SK-N-SH (cell line): ENCODE measurements at places on chromosomes 3 and 15. TPM values are rescaled to one million over a fixed set of nuclear protein-coding genes. Genes with fewer than 3 reads are reported as not detected.
A peak's percentile ranks its signal among the peaks of the same experiment; 100 is the strongest.

PRSS50 gene
- polyA plus RNA-seq, result not detected in 2 replicates

XCR1 gene
- polyA plus RNA-seq, result not detected in 2 replicates

EOGT gene
- polyA plus RNA-seq, result 6.0 and 7.8 TPM in 2 replicates

AHSG gene
- not detected in 2 replicates for polyA plus RNA-seq

NRROS gene
- 0.19 and 0.25 TPM in 2 replicates for polyA plus RNA-seq

EPHA3 gene
- not detected in 2 replicates for polyA plus RNA-seq

RTP3 gene
- polyA plus RNA-seq, result not detected in 2 replicates

PRR20G gene
- not detected in 2 replicates for polyA plus RNA-seq

CEP152 gene
- polyA plus RNA-seq, result 0.71 and 1.4 TPM in 2 replicates

CYP8B1 gene
- polyA plus RNA-seq, result not detected in 2 replicates

DNA sequence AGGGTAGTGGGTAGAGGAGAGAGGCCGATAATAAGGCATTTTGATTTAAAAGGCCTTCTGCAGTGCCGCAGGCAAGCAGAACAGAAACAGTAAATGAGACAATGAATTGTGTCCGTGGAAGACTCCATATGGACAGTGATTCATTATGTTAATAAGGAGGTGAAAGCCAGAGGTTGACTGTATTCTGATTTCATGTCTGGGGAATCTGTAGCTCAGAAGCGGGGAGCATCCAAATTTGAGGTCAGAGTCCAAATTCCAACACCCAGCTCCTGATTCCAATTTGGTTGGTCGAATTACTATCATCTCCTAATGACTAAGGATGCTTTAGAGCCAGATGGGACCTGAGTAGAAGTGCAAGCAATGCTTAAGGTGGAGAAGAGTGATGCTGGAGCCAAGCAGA, 1.0 kb upstream of the TBC1D21 start:
- no peak for DNase-seq

DNA sequence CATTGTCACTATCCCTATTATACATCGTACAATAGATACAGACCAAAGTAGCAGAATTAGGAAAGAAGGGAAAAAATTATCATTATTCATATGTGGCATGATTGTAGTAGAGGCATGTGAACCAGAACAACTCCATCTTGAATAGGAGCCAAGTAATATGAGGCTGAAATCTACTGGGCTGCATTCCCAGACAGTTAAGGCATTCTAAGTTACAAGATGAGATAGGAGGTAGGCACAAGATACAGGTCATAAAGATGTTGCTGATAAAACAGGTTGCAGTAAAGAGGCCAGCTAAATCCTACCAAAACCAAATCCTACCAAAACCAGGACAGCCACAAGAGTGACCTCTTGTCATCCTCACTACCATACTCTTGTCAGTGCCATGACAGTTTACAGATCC, 1035.4 kb upstream of the SEMA6D start:
- no peak for DNase-seq

DNA sequence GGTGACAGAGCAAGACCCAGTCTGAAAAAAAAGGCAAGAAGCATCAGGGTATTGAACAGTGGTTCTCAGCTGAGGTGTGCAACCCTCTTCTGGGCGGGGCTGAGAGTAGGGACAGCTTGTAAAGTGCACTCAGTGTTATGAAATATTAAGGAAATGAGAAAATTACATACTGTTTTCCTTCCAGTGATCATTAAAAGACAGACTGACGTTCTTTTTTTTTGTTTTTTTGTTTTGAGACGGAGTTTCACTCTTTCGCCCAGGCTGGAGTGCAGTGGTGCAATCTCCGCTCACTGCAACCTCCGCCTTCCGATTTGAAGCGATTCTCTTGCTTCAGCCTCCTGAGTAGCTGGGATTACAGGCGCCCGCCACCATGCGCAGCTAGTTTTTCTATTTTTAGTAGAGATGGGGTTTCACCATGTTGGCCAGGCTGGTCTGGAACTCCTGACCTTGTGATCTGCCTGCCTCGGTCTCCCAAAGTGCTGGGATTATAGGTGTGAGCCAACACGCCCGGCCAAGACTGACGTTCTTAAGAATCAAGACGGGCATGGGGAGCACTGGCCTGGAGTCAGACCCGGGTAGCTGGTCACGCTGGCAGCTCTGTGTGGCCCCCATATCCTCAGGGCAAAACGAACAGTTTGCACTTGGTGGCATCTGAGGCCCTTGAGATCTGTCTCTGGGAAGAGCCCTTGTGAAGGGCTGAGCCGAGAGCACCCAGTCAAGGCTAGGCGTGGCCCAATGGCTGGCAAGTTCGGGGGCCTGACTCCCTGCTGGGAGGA, 11.4 kb downstream of the MAN2A2 start:
- DNase-seq, result no peak

- DNase-seq, result no peak
Measured at GRCh38 chr3:139301183-139301582, 42.6 kb upstream of the MRPS22 start.

DNA sequence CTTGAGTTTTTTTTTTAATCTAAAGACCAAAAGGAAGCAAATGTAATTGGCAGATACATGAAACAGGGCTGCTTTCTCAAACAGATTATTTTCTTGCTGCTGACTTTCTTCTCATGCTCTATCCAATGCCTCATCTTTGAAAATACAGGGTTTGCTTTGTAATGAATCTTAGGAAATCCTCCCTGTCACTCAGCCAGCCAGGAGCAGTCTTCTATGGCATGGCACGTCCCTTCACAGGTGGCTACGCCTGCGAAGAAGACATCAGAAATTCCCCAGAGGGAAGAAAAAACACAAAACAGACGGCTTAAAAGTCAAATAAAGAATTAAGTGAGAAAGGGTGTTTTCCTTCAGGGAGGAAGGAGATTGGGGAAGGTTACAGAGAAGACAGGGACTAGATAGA, 242.5 kb downstream of the IGSF11 start:
- DNase-seq, result no peak

GRCh38 chr15:69145694-69146492, 14.5 kb upstream of the GLCE start:
- DNase-seq, result peak; percentile 22

DNA sequence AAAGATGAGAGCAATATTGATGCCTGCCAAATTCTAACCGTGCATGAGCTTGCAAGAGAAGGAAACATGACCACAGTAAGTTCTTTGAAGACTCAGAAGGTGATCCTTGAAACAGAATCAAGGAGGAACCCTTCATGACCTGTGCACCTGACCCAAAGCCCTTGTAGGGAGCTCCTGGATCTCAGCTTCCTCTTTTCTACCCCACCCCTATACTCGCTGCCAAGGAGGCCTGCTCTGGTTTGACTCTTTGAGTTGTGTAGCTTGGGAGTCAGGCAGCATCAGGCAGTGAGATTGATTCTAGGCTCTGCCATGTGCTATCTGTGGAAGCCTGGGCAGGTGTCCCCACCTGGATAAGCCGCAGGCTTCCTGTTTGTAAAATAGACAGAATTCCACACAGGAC, 10.6 kb downstream of the TTC21A start:
- DNase-seq, result no peak

GRCh38 chr15:70585707-70586034, 177.7 kb downstream of the UACA start:
- DNase-seq, result no peak

GRCh38 chr15:100761290-100761935, 118.2 kb upstream of the ALDH1A3 start:
- no peak for DNase-seq

- peak; percentile 84 for DNase-seq
Measured at GRCh38 chr15:69576035-69576526, 123.5 kb downstream of the RPLP1 start.

GRCh38 chr15:43939070-43939469, 112.3 kb downstream of the WDR76 start:
- DNase-seq, result peak; percentile 40

DNA sequence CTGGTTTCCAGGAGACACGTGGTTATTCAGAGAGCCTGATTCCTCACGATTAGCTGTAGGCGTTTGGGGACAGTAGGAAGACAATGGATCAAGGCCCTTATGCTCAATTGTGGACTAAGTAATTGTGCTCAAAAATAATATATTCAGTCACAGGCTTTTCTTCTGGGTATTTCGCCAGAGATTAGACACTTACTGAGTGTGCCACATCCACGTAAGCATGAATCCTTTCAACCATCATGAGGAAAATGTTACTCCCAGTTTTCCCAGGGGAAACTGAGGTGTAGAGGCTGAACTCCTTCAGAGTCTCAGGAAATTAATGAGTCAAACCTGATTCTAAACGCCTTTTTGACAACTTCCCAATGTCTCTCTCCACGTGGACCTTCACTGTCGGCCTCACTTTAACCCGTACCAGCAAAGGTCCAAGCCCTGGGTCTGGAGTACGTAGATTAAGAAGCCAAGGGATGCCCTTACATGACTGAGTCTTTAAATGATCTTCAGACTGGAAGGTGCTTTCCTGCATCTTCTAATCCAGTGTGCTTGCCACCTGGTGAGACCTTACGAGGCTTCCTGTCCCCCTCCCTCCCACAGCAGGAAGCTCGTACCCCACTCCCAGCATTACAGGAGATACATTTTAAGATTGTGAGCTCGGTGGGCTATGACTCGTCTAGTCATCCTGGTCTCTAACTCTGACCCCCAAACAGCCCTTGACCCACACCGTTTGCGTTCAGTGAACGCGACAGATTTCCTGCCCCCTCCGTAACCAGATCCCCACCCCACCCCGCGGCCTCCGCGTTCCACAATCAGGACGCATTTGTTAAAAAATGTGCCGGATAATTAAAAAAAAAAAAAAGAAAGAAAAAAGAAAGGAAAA, 1.7 kb downstream of the PKM start:
- peak; percentile 24 for DNase-seq

- no peak for DNase-seq
Measured at GRCh38 chr3:62631488-62631887, 243.7 kb downstream of the CADPS start.

DNA sequence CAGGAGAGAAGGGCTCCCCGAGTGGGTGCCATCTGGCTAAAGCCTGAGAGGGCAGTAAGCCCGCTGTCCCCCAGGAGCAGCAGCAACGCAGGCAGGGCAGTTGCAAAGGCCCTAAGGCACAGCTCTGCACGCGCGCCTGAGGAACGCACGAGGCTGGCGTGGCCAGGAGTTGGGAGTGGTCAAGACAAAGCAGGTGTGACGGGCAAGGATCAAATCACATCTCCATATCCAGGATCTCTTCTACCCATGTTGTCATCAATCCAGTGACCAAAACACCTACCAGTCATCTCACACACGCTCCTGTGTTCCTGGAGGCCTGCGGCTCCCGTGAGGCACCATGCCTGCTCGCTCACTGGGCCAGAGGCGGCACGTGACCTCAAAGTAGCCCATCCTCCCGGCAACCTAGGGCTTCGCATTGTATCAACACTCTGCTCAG, 59.5 kb downstream of the ERC2 start:
- no peak for DNase-seq

DNA sequence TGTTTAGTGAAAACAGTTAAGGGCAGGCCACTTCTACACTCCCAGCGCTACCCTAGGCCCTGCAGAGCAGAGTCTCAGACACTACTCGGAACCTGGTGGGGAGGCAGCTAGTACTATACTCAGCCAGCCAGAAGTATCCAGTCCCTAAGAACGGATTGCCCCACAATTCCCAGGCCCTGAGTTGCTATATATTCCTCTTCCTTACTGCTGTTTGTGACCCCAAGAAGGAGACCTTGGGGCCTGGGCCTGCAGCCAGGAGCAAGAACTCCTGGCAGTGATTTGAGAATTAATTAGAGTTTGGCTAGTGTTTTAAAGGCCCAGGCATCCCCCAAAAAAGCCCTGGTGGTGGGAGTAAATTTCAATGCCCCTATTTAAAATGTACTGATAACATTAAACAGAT, 87.7 kb downstream of the RBPMS2 start:
- no peak for DNase-seq

DNA sequence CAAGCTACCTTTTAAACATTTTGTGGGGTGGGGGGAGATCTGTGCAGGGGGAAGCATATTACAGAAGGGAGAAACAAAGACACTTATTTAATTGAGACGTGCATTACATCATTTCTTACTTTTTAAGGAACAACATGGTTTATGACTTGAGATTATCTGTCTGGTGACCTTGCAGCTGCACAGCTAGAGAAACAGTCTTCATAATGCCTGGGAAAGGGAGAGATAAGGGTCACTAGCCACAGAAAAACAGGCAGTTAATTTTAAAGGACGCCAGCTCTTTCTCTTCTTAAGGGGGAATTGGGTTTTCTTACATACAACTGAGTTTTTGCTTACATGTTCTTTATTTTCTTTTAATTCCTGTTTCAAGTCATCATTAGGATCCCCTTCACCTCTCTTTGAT, 147.9 kb downstream of the SST start:
- no peak for DNase-seq

- DNase-seq, result no peak
Measured at GRCh38 chr15:76953913-76954312, 22.4 kb downstream of the RCN2 start.

GRCh38 chr3:81790117-81790516, 28.7 kb upstream of the GBE1 start:
- no peak for DNase-seq
